ENCODE measurements at places on chromosomes 5 and 9.

- no peak for DNase-seq
Measured at GRCh38 chr5:111119856-111120255, 27.7 kb downstream of the WDR36 start.

GRCh38 chr5:57783693-57784092, 301.1 kb upstream of the ACTBL2 start:
- DNase-seq, result no peak

DNA sequence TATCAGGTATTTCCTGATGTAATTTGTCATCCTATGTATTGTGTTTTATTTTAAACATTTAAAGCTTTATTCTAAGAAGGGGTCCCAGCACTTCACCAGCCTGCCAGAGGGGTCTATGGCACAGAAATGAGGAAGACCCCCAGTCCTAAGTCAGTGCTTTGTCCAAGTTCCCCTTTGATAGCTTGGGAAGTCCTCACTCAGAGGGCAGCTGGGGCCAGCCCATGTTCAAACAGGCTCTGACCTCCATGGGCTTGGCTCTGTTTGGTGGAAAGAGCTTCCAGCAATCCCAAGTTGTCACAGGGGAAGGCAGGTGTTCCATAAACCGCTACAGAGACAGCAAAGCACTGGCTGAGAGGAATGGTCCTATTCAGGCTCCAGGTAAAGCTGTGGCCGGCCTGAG, 26.6 kb upstream of the AKNA start:
- no peak for DNase-seq

DNA sequence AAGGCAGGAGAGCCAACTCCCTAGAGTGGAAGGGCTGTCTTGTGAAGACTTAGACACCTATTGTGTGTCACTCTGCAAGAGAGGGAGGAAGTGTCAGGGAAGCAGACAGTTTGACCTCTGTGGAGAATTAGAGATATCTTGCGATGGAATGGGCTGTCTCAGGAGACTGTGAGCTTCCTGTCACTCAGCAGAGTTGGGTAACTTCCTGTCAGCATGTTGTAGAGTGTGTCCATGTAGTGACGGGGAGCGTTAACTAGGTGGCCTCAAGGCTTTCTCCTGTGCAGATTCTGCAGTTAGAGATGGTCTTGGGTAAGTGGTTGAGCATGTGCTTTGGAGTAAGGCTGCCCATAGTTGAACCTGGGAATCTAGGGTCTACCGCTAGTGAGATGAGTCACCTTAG, 136.5 kb downstream of the KIF4B start:
- DNase-seq, result peak; percentile 54

DNA sequence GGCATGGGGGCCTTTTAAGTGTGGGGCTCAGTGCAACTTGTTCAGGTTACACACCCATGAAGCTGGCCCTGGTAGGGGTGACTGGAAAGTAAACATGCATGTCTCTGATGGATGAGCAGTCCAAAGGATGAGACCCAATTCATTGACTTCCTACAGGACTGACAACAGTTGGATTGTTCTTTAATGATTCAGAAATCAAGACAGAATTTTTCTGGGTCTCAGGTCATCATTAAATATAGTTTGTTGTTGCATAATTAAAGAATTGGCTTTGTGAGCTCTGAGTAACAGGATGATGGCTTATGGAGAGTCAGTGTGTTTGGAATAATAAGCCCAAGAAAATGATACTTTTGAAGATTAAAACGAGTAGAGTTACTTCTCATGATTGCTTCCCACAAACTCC, 604.2 kb upstream of the CLINT1 start:
- DNase-seq, result no peak

DNA sequence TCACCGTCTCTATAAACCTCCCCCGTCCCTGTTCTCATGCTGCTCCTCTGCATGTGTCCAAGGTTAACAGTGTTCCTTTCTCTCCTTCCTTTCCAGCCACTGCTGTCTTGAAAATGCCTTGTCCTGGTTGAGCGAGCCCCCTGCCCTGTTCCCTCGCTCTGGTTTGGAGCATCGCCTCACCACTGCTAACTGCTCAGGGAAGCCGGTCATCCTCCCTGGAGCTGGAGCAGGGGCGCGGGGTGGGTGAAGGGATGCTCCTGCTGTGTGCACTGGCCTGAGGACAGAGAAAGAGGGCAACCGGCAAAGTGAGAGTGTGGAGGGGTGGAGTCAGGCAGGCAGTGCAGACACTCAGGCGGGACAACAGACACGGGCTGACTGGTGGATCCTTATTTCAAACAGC, 19.4 kb downstream of the UBE2QL1 start:
- no peak for DNase-seq

DNA sequence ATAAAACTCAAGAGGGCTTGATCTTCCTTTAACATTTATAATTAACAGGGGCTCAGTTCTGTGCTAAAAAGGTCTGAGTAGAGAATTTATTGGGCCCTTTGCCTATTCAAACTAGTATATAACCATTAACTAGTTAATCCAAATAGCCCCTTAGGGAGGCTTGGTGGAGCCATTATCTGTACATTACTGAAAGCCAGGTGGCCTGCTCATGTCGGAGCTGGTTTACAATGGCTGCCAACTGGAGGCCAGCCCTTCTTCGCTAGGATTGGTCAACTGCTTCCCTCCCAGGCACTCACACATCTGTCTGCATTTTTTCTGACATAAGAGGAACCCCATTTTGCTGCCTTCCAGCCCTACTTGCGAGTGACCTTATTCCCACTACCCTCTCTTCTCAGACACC, 30.4 kb upstream of the NDFIP1 start:
- no peak for DNase-seq

GRCh38 chr9:128361296-128361985, 9.7 kb upstream of the URM1 start:
- no peak for DNase-seq

- DNase-seq, result no peak
Measured at GRCh38 chr5:178221853-178222252, 10.7 kb downstream of the PHYKPL start.

- no peak for DNase-seq
Measured at GRCh38 chr5:27700526-27700925, 662.1 kb upstream of the CDH9 start.

DNA sequence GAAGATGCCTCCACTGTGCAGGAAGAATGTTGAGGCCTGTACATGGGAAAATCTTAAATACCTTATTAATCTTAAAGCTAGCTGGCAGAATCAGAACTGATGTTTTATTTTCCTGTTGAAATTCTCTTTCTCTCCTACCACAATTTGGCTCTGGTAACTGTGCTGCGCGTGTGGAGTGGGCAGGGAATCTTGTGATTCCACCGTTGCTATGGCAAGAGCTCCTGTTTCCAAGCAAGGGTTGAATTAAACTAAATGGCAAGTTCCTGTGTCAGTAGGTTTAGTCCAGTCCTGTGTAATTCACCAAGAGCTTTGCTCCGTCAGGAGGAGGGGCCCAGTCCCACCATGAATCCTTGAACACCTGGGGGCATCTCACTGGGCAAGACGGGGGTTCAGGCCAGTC, 36.4 kb downstream of the NXNL2 start:
- DNase-seq, result no peak

GRCh38 chr9:133472753-133473378, 6.0 kb downstream of the SLC2A6 start:
- DNase-seq, result no peak

- DNase-seq, result no peak
Measured at GRCh38 chr5:35162848-35163709, 67.2 kb downstream of the PRLR start.

DNA sequence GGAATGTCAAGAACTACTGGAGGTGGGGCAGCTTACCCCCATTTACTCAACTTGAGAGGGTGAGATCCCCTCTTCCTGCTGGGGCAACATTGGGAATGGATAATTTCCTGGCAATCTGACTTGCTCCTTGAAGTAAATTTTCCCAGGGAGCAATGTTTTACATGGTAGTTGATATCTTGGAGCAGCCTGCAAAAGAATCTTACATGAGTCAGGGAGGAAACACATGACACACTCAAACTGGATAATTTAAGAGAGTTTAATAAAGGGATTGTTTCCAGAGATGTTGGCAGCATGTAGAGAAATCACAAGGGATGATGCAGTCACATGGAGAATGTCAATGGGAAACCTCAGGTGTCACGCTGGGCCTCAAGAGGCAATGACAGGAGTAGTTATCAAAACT, 212.5 kb downstream of the GAS1 start:
- no peak for DNase-seq

GRCh38 chr5:91022518-91022917, 360.6 kb downstream of the ARRDC3 start:
- DNase-seq, result no peak

DNA sequence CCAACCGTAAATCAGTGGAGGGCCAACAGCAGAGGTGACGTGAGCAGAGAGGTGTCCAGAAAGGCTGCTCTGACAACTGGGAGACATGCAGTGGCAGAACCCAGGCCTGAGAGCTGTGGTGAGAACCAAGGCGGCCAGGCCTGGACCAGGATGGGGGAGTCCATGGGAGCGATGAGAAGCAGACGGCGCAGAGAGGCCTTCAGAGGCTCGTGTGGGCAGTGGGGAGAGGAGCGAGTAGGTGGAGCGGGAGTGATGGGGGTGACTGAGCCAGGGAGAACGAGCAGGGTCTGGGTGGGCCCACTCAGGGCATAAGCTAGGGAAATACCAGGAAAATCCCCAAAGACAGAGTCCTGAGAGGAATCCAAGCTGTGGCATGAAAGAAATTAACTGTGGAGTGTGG, 7.9 kb upstream of the IL3 start:
- no peak for DNase-seq

GRCh38 chr9:81716409-81716808, 27.1 kb upstream of the TLE1 start:
- DNase-seq, result no peak

- DNase-seq, result peak; percentile 28
Measured at GRCh38 chr9:26975728-26976707, 19.8 kb downstream of the IFT74 start.

- DNase-seq, result no peak
Measured at GRCh38 chr5:160075073-160075472, 44.2 kb downstream of the PWWP2A start.

GRCh38 chr9:125172031-125172755, 17.4 kb downstream of the PPP6C start:
- DNase-seq, result no peak

DNA sequence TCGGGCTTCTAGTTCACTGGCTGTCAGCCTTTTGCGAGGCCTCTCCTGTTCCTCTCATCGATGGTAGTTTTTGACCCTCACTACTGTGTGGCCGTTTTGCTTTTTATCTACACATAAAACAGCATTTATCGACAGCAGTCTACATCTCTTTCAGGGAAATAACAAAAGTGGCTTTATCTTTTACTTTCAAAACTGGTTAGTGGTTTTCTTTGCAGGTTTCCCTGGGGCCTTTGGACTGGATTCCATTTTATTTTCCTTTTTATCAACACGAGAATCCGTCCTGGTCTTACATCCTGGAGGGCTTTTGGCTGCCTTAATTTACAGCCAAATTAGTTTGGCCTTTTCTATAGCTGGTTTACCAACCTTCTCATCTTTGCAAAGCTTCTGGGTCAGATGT, 793 bp upstream of the PKD2L2 start:
- no peak for DNase-seq

- DNase-seq, result no peak
Measured at GRCh38 chr5:102742215-102742614, 12.9 kb upstream of the PAM start.

GRCh38 chr5:67142816-67143215, 53.8 kb downstream of the CD180 start:
- no peak for DNase-seq

DNA sequence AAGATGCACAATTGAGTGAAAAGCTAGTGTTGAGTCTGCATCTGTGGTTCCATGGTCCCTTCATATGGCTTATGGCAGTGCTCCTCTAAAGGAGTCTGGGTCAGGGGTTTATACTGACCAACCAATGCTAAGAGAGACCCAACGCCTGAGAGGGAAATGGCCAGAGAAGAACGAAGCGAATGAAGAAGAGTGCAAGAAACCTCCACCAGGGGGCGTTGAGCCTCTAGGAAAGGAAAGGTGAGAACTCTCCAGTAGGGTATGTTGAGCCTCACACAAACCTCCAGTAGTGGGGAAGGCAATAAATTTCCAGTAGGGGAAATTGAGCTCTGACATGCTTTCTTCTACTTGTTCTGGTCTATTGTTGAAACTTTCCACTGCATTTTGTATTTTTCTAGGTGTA, 470.6 kb downstream of the PRDM9 start:
- DNase-seq, result peak; percentile 6

- no peak for DNase-seq
Measured at GRCh38 chr9:87465816-87466215, 31.9 kb upstream of the DAPK1 start.

- DNase-seq, result no peak
Measured at GRCh38 chr5:9775339-9775738, 145.2 kb upstream of the TAS2R1 start.

DNA sequence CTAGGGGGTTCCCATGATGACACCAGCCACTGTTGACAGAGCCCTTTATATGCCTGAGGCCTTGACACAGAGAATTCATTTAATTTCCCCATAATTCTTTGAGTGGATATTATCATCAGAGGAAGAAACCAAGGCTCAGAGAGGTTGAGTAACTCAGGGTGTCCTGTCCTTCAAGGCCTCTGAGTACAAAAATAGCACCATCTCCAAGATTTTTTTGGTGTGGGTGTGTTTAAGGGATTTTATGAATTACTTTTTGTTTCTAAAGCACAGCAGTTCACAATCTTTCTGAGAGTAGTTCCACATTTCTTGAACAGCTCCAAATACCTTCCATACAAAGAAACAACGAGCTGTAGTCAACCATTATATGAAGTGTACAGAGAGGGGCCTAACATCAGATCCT, 6.2 kb upstream of the GSN start:
- no peak for DNase-seq

- DNase-seq, result no peak
Measured at GRCh38 chr9:134683714-134684374, 42.2 kb downstream of the COL5A1 start.

GRCh38 chr5:42982107-42982622, 58.0 kb downstream of the ANXA2R start:
- no peak for DNase-seq

DNA sequence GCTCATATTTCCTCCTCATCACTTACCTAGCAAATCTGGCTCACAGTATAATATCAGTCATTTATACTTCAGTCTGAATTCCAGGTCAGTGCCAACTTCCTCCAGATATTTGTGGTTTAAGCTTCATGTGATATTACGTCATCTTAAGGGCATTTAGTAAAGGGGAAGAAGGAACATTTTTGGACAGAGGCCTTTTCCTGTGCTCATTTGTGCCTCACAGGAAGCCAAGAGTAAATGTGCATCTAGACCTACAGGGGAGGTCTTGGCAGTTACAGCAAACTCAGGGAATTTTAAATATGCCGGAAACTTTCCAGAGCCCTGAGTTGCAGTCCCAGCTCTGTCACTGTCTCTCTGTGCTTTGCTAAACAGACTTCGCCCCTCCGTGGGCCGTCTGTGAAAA, 12.3 kb upstream of the KCNIP1 start:
- peak; percentile 20 for DNase-seq

- no peak for DNase-seq
Measured at GRCh38 chr9:95874303-95874988, 1.0 kb upstream of the ERCC6L2 start.

GRCh38 chr9:86706391-86706790, 240.9 kb downstream of the GAS1 start:
- DNase-seq, result no peak
